Stimulated activated CD4-positive, alpha-beta T cell treated with anti-CD3 and anti-CD28 coated beads, Interleukin-12 subunit alpha, Interleukin-12 subunit beta, amount 100 ng/mL, for 24 hours (primary cell): ENCODE measurements at places on chromosomes 5 and 9.

- DNase-seq, result no peak
These were observed 2.6 kb downstream of the SLC22A5 start for GRCh38 chr5:132372127-132372526.

DNA sequence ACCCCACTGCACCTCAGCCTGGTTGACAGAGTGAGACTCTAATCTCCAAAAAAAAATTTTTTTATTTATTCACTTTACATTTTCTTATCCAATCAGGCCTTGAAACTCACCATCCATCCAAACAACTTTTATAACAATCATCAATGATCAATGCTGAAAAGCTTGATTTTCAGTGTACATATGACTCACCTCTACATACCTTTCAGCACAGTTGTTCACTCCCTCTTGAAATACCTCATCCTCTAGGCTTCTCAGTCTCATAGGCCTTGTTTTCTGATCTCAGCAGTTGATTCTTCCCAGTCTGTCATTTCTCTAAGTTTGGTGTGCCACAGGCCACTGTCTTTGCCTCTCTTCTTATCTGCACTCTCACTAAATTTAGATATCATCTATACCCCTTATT lies 36.2 kb downstream of the GRIN3A start:
- DNase-seq, result no peak

GRCh38 chr9:105246656-105247173 lies 2.3 kb downstream of the SLC44A1 start:
- DNase-seq, result no peak

GRCh38 chr5:150321784-150322183 lies 19.1 kb upstream of the ARSI start:
- DNase-seq, result no peak

GRCh38 chr5:118551031-118551430 lies 437.3 kb downstream of the DTWD2 start:
- no peak for DNase-seq

- DNase-seq, result peak; percentile 14
These were observed 16.5 kb upstream of the PRSS3 start for GRCh38 chr9:33778700-33779351.

GRCh38 chr5:126309860-126310259 lies 113.3 kb upstream of the GRAMD2B start:
- no peak for DNase-seq

DNA sequence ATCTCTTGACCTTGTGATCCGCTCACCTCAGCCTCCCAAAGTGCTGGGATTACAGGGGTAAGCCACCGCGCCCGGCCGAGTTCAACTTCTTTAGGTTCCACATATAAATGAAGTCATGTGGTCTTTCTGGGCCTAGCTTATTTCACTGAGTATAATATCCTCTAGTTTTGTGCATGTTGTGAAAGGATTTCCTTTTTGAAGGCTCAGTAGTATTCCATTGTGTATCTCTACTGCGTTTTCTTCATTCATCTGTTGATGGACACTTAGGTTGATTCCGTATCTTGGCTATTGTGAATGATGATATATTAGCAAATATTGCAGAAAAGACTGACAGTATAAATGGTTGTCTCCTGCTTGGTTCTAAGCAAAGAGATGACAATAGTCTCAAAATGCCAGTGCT lies 20.1 kb downstream of the ODF2 start:
- DNase-seq, result no peak

DNA sequence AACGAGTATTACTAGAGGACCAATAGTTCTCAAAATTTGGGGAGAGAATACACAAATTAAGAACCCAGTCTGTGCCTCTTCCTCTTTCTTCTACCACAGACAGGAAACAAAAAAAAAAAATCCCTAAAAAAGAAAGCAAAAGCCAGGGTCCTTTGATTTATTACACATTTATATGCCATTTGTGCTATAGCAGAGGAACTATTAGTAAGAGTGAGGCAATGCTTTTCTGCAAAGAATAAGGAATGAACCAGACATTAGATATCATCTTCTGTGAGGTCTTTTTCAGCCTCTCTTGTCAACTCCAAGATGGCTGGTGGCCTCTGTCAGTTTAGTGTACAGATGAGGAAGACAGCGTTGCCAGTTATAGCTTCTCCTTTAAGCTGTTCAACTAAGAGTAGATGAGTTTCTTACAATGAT lies 127.6 kb downstream of the RFX3 start:
- DNase-seq, result no peak

- DNase-seq, result no peak
These were observed 12.0 kb downstream of the REXO4 start for GRCh38 chr9:133405508-133406438.

- DNase-seq, result no peak
These were observed 3.4 kb downstream of the COL5A1 start for GRCh38 chr9:134644725-134645606.

DNA sequence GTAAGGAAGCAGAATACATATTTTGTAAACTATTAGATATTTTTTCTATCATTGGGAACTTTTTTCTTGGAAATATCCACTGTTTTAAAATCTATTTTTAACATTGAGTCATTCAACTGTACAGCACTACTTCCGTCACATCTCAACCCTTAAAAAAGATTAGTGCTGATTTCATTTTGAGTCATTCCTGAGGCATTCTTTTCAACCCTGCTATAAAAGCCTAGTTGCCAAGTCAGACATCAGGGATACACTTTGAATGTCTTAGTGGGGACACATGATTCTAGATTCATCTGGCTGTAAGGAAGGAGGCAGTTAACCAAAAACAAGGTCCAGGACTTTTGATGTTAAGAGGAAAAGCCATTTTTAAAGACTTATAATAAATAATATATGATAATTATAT lies 160.9 kb downstream of the GIN1 start:
- no peak for DNase-seq

- DNase-seq, result no peak
These were observed 1137.4 kb upstream of the CDH18 start for GRCh38 chr5:21125238-21125983.
